ENCODE measurements at places on chromosomes 5 and 9.

- DNase-seq, result no peak
Observed at GRCh38 chr9:76987594-76988200, 31.8 kb upstream of the FOXB2 start.

DNA sequence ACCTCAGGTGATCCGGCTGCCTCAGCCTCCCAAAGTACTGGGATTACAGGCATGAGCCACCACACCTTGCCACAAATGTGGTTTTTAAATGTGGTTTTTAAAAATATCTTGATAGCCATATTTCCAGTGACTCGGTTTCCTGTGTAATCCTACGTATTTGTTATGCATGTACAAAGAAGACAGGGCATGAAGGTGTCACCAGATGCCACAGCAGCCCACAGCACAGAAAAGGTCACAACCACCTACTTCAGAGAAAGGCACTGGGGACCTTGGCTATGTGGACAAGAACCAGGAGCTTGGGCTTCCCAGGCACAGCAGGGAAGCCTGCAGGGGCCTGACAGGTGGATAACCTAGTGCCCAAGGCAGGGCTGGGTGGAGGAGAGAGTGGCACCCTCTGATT lies 38.0 kb downstream of the C9orf50 start:
- DNase-seq, result no peak

DNA sequence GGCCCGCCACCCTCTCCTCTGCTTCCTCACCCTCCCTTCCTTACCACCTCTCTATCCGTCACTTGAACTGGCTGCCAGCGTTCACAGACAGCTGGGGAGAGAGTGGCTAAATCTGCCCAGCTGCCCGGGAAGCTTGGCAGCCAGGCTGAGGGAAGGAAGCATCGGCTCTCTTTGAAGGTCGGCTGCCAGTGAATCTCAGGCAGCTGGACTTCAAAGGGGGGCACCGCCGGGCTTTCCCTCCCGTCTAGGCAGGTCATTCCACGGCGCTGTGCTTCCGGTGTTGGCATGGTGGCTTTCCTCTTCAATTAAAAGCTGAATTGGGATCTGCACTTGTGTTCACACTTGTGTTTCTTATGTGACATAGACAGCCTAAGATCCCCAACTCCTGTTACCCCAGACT lies 174.0 kb downstream of the GDNF start:
- DNase-seq, result no peak

DNA sequence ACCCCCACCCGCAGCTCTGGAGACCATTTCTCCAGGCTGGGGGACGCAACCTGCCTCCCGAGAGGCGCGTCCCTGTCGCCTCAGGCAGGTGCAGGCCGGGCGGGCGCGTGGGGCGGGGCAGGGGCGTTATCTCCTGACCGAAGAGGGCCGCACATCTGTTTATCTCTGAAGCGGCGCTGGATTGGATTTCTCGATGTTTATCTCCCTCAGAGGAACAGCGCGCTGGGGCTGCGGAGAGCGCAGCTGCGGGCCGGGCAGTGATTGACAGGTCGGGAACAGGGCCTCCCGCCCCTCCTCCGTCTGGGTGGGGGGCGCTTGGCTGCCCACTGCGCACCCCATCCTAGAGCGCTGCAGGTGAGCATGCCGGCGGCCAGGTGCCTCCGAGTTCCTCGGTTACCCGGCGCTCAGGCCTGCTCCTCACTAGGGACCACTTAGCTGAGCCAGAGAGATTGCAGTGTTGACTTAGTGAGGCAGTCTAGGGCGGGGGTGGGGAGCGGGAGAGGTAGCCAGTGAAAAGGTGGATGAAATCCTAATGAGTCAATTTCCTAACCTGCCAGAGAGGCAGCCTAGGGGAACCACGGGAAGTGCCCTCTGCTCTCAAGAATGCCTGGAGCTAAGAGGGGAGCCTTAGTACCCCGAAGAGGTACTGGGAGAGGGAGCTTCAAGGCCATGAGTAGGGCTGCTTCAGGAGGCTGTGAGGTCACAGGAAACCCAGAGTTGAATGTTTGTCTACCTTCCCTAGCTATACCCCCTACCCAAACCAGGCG lies 39.6 kb upstream of the TIFAB start:
- DNase-seq, result no peak

GRCh38 chr9:132763574-132763973 lies 93.3 kb downstream of the GTF3C4 start:
- DNase-seq, result no peak

DNA sequence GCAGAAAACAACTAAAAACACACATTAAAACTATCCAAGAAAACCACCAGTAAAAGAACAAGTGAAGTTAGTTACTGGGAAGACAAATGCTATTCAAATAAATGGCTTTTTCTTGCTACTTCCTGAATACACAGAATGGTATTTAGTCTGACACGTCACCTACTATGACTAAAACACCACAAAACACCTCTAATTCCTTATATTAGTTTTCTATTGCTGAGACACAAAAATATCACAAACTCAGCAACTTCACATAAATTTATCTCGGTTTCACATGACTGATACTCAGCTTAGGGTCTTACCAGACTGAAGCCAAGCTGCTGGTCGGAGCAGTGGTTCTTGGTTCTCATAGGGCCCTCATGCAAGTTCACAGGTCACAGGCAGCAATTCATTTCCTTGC lies 5.4 kb downstream of the DMAC1 start:
- no peak for DNase-seq

DNA sequence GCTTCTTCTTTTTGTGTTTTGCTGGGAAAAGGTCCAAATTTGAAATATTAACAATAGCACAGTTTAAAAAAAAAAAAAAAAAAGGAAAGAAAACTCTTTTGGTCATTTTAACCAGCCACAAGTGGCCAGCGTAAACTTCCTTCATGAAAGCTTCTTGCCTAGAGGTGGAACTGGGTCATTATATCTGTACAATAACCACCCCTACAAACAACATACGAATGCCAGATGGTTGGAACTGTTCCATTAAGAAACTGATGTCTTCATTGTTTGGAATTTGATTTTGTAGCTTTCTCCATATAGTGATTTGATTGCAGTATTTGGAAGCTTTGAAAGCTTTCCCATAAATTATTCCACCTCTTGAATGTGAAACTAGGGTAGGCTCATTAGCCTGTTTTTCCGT lies 18.3 kb upstream of the LPAR1 start:
- no peak for DNase-seq

DNA sequence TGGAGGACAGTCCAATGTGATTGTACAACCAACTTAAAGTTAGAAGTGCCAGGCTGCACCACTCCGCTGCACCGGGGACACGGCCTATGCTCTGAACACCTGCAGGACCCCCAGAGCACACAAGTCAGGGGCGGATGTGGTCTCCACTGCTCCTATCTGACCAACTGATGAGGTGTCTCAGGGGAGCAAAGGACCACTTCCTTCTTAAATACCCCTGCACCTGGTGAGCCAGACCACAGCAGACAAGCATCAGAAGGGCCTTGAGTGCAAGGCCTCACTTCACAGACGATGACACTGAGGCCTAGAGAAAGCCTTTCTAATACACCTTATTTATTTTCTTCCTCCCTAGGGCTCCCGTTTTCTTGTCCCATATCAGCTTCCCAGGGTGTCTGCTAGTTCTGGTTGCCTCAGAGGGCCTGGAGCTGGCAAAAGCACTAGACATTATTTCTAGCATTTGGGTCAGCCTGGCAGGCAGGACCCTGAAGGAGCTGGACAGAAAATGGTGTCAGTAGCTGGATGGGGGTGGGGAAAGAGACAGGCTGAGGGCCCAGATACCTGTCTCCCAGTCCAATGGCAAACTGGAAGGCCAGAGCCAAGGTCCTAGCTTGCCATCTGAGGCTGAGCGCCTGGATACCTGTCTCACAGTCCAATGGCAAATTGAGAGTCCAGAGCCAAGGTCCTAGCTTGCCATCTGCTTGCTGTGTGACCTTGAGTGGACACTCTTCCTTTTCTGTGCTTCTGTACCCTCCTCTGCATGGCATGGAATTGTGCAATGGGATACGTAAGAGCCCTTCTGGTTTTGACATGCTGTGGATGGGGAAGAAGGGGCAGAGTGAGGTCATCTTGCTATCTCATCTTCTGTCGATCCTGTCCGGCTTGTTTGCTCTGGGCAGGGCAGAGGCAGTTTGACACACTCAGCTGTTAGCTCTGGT lies 9.0 kb downstream of the CCDC69 start:
- peak; percentile 95 for DNase-seq

GRCh38 chr9:38376021-38376670 lies 16.4 kb upstream of the ALDH1B1 start:
- no peak for DNase-seq

DNA sequence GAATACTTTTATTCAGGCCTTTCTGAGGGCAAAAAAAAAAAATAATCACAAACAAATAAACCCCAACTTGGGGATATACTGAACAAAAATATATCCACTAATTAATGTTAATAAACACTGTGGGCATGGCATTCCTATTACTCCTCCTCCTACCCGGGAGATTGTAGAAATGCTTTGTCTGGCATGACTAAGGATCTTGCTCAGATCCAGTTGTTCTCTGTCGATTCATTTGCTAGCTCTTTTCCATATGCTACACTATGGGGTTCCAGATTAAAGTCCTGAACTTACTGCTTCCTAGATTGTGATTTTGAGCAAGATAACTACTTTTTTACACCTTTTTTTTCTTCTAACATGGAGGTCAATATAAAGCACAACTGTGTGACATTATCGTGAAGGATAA lies 102.2 kb upstream of the PRR16 start:
- DNase-seq, result no peak

DNA sequence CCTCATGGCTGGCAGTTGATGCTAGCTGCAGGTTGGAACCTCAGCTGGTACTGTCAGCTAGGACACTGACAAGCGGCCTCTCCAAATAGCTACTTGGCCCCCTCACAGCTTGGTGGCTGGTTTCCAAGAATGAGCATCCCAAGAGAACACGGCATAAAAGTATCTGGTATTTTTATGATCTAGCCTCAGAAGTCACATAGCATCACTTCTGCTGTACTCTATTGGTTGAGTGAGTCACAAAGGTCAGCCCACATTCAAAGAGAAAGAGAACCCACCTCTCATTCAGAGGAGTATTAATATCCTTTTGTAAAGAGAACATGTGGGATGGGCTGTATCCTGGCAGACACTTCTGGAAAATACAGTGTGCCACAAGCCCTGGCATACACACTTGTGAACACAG lies 6.0 kb upstream of the SIL1 start:
- DNase-seq, result no peak

DNA sequence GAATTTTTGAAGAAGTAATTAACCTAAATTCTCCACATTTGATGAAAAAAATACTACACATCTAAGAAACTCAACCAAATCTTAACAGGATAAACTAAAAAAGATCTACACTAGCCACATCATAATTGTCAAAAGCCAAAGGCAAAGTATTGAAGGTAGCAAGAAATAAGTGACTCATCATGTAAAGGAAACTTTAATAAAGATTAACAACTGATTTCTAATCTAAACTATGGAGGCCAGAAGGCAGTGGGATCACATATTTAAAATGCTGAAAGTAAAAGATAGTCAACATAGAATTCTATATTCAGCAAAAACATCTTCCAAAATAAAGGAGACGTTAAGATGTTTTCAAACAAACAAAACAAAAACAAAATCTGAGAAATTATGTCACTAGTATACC lies 2002.9 kb downstream of the MAT2B start:
- no peak for DNase-seq

- DNase-seq, result no peak
Observed at GRCh38 chr9:12464910-12465512, 228.2 kb upstream of the TYRP1 start.

GRCh38 chr5:149793256-149793550 lies 63.1 kb downstream of the PPARGC1B start:
- DNase-seq, result no peak

- no peak for DNase-seq
Observed at GRCh38 chr9:99213197-99213596, 8.5 kb downstream of the ALG2 start.

GRCh38 chr5:177146891-177147638 lies 13.5 kb downstream of the NSD1 start:
- no peak for DNase-seq

DNA sequence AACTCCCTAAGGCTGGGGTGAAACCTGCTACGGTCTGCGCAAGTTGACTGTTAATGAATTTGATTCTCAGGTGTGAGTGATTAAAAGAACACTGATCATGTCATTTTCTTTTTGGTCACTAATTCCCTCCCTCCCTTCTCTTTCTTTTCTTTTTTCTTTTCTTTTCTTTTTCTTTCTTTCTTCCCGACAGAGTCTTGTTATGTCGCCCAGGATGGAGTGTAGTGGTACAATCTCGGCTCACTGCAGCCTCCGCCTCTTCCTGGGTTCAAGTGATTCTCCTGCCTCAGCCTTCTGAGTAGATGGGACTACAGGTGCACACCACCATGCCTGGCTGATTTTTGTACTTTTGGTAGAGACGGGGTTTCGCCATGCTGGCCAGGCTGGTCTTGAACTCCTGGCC lies 2.6 kb downstream of the ANXA1 start:
- peak; percentile 28 for DNase-seq

DNA sequence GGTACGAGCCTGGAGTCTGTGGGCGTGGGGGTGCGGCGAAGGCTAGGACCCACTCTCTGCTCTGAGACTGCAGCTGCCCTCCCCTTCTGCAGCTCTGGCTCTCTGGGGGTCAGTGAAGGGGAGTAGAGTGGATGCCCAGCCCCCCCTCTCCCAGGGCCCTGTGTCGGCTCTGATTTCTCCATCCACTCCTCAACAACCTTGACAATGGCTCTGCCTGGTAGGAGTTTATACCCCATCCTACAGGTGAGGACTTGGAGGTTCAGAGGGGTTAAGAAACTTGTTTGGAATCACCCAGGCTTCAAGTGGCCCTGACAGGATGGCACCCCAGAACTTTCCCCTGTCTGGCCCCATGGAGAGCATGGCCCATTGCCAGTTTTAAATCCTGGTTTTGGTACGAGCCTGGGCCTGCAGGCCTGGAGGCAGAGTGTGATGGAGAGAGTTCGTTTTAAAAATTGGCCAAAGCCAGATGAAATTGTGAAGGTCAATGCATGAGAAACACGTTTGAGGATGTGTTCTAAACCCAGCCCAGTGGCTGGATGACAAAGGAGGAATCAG lies 22.3 kb downstream of the NCS1 start:
- DNase-seq, result no peak

- DNase-seq, result no peak
Observed at GRCh38 chr9:76296561-76297310, 97.5 kb downstream of the RFK start.

- DNase-seq, result no peak
Observed at GRCh38 chr5:54108136-54108535, 202.2 kb downstream of the ARL15 start.

GRCh38 chr9:92140754-92141143 lies 25.5 kb upstream of the SPTLC1 start:
- DNase-seq, result no peak

DNA sequence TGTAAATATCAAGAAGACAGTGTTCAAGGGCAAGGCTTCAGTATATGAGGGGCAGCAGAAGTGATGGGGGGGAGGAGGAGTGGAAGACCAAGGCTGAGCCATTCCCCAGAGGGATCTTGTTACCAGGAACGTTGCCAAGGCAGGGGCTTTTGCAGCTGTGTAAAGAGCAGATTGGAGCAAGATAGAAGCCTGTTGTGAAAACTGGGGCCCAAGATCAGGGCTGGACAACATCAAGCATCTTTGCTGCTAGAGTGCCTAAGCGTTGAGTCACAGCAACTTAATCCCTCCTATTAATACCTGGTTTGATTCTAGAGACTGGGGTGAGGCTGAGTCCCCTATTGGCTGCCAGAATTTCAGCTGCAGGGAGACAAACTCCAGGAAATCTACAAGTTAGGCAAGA lies 18.4 kb upstream of the ERCC6L2 start:
- DNase-seq, result no peak
